ENCODE measurements at places on chromosomes 6 and 20. TPM values are rescaled to one million over a fixed set of nuclear protein-coding genes. Genes with fewer than 3 reads are reported as not detected.

RHAG gene
- 0.57 TPM for total RNA-seq

ZFAND3 gene
- total RNA-seq: 47.2 TPM

ZNFX1 gene
- 24.1 TPM for total RNA-seq

CDH4 gene
- not detected for total RNA-seq

DNPH1 gene
- 117 TPM for total RNA-seq

NKX2-4 gene
- not detected for total RNA-seq

GPR31 gene
- not detected for total RNA-seq

WFDC6 gene
- not detected for total RNA-seq

C20orf202 gene
- not detected for total RNA-seq

PCSK2 gene
- not detected for total RNA-seq

EEF1A2 gene
- 454 TPM for total RNA-seq

Measured in HCT116 (cell line).